ENCODE measurements at places on chromosomes 2 and 18. TPM values are rescaled to one million over a fixed set of nuclear protein-coding genes. Genes with fewer than 3 reads are reported as not detected.

Gene C2orf66
- 0.11 TPM for total RNA-seq

Gene COA5
- 23.1 TPM for total RNA-seq

Gene HNMT
- 1.4 TPM for total RNA-seq

Gene PDCD1
- total RNA-seq: not detected

Gene AMER3
- not detected for total RNA-seq

Gene MTLN
- total RNA-seq: 143 TPM

Gene VWC2L
- total RNA-seq: not detected

Gene GREB1L
- 1.6 TPM for total RNA-seq

Gene FHOD3
- total RNA-seq: 2.3 TPM

Gene LRPPRC
- 112 TPM for total RNA-seq

Gene OR6B2
- not detected for total RNA-seq

Gene AFF3
- not detected for total RNA-seq

Gene STPG4
- not detected for total RNA-seq

Gene ADCYAP1
- not detected for total RNA-seq

Gene SERPINB3
- not detected for total RNA-seq

Gene LMAN2L
- 24.3 TPM for total RNA-seq

Gene EVA1A
- total RNA-seq: 7.8 TPM

Gene NCKAP5
- 1.4 TPM for total RNA-seq

Gene TRIM54
- total RNA-seq: 0.73 TPM

Gene UGT1A3
- 0.19 TPM for total RNA-seq

Gene EDAR
- total RNA-seq: 0.08 TPM

Gene FHL2
- 62.5 TPM for total RNA-seq

Gene TUBA4B
- 0.33 TPM for total RNA-seq

Gene NT5DC4
- total RNA-seq: not detected

Gene TXNDC2
- 0.16 TPM for total RNA-seq

Gene STARD6
- total RNA-seq: not detected

Gene ALPP
- 2.7 TPM for total RNA-seq

Gene LRRFIP1
- 83.0 TPM for total RNA-seq

Gene TIGD1
- 4.6 TPM for total RNA-seq

Gene IL37
- not detected for total RNA-seq

Gene POLE4
- 162 TPM for total RNA-seq

Gene EFR3B
- total RNA-seq: 12.7 TPM

Gene NYAP2
- total RNA-seq: not detected

Gene ANKRD29
- 16.7 TPM for total RNA-seq

Gene CIB4
- total RNA-seq: 0.44 TPM

Gene MAP3K19
- not detected for total RNA-seq

Gene INHBB
- 25.0 TPM for total RNA-seq

Gene ANTXR1
- 144 TPM for total RNA-seq
